Mesenteric fat pad (tissue), 1 donor: ENCODE measurements at places on chromosomes 1 and 21. TPM values are rescaled to one million over a fixed set of nuclear protein-coding genes. Genes with fewer than 3 reads are reported as not detected.

PODN gene
- total RNA-seq, result 86.3 TPM

DENND4B gene
- total RNA-seq, result 67.5 TPM

NCF2 gene
- total RNA-seq, result 40.8 TPM

NBPF20 gene
- 2.8 TPM for total RNA-seq

CD1C gene
- total RNA-seq, result not detected

NHLH1 gene
- 0.42 TPM for total RNA-seq

FMO5 gene
- total RNA-seq, result 2.5 TPM

PTBP2 gene
- total RNA-seq, result 24.0 TPM

LYSMD1 gene
- total RNA-seq, result 5.3 TPM

VCAM1 gene
- total RNA-seq, result 27.3 TPM

SLC26A9 gene
- not detected for total RNA-seq
